ENCODE measurements at places on chromosomes 13 and 19.

DNA sequence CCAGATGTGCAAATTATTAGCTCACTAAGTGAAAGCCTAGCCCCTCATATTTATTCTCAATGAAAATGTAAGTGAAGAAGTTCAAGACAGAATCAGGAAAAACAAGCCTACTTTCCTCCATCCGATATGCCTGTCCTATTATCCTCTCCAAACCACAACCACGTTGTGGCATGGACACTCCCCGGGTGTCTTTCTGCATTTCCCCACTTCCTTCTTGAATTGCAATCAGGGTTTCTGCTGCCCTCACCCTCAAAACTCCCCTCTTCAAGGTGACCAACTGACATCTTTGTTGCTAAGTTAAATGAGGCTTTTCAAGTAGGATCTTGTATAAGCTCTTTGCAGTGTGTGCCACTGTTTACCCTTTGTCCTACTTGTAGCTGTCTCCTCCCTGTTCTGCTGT lies 11.8 kb downstream of the SLC25A30 start:
- DNase-seq, result no peak

- no peak for DNase-seq
These were observed 17.1 kb upstream of the FXYD3 start for GRCh38 chr19:35098413-35099049.

DNA sequence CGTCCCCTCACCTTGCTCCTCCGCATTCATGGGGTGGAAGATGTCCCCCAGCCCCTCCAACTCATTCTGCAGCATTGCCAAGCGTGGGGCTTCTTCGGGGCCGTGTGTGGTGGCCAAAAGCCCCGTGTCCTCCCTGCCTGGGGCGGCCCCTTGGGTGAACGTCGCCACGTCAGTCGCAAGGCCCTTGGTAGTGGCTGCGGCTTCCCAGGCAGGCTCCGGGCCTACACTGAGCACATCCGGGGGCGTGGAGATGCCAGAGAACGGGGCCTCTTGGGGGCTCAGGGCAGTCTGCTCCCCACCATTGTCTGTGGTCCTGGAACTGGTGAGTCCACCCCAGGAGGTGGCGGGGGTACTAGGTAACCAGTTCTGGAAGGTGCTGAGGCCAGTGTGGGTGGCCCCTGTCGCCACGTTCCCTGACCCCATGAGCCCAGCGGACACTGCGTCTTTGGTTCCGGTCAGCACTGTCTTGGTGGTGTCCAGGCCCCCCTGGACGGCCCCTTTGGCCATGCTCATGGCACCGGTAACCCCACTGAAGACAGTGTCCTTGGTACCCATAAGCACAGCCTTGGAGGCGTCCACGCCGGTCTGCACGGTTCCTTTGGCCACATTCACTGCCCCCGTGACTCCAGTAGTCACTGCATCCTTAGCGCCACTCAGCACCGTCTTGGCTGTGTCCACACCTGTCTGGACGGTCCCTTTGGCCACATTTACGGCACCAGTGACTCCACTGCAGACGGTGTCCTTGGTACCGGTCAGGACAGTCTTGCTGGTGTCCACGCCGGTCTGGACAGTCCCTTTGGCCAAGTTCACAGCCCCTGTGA lies 7.6 kb downstream of the PLIN4 start:
- DNase-seq, result no peak

GRCh38 chr19:3054265-3054971 lies 7.9 kb downstream of the TLE5 start:
- DNase-seq, result no peak

- DNase-seq, result no peak
These were observed 126.1 kb upstream of the KL start for GRCh38 chr13:32889986-32890565.

- no peak for DNase-seq
These were observed 1198.8 kb upstream of the SPRY2 start for GRCh38 chr13:81539643-81540150.

DNA sequence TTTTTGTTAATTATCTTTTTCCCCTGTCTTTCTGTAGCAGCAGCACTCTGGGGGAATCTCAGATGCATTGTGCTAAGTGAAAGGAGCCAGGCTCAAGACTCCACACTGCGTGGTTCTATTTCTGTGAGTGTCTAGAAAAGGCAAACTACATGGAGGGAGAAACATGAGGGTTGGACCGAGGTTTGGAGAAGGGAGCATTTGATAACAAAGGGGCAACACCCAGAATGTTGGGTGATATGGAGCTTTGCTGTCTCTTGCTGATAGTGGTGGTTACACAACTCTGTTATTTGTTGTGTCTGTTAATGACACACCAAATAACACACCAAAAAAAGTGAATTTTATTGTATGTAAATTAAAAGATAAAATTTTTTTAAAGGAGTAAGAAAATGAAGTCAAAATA lies 107.8 kb downstream of the COL4A2 start:
- DNase-seq, result no peak
